ENCODE measurements at places on chromosomes 2 and 18. TPM values are rescaled to one million over a fixed set of nuclear protein-coding genes. Genes with fewer than 3 reads are reported as not detected.

Gene DSC3
- 29.1 TPM for total RNA-seq

Gene IL37
- not detected for total RNA-seq

Gene SMYD5
- 34.3 TPM for total RNA-seq

Gene TCF23
- 0.04 TPM for total RNA-seq

Gene CCDC85A
- total RNA-seq = 1.9 TPM

Gene STK17B
- 35.2 TPM for total RNA-seq

DNA sequence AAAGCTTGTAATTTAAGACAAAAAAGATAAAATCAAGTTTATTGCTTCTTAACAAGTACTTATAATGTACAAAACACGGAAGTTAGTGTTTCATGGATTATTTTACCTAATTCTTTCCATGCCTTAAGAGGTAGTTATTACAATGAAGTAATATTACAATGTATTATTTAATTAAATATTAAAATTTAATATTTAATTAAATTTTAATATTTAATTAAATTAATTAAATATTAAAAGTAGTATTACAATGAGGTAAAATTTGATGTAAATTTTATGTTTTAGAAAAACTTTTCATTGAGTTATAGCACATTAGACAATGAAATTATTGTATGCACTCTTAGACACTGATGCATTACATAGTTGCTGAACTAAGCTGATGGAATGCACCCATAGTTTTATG is 220.7 kb upstream of the NETO1 start:
- no peaks in the 10 kb centered on the region for H3K27me3 ChIP-seq
- H3K4me1 ChIP-seq = no peaks in the 10 kb centered on the region
- H3K36me3 ChIP-seq = no peaks in the 10 kb centered on the region
- H3K4me3 ChIP-seq = no peak overlapping the region
- DNase-seq = no peak
- no peak overlapping the region for H3K27ac ChIP-seq

GRCh38 chr2:161041356-161041755 is 118.9 kb upstream of the TANK start:
- H3K4me3 ChIP-seq = no peak overlapping the region
- DNase-seq = no peak
- H3K4me1 ChIP-seq = peaks cover 7% of the 10 kb centered on the region
- H3K36me3 ChIP-seq = no peaks in the 10 kb centered on the region

DNA sequence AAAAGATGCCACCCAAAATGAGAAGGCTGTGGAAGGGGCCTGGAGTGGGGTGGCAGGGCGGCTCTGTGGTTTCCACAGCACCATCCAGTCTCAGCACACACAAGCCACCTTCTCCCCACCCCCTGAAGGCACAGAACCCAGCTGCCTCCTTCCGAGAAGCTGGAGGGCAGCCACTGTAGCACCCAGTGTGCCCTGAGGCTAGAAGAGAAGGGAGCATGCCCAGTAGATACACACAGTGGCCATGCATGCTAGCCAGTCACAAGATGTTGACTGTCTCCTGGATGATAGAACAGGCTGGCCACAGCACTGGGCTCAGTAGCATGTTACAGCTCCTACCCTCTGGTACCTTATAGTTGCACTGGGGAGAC is 148.9 kb upstream of the EPAS1 start:
- H3K27ac ChIP-seq = no peak overlapping the region
- no peaks in the 10 kb centered on the region for H3K27me3 ChIP-seq
- no peak overlapping the region for H3K4me3 ChIP-seq
- no peak for DNase-seq

DNA sequence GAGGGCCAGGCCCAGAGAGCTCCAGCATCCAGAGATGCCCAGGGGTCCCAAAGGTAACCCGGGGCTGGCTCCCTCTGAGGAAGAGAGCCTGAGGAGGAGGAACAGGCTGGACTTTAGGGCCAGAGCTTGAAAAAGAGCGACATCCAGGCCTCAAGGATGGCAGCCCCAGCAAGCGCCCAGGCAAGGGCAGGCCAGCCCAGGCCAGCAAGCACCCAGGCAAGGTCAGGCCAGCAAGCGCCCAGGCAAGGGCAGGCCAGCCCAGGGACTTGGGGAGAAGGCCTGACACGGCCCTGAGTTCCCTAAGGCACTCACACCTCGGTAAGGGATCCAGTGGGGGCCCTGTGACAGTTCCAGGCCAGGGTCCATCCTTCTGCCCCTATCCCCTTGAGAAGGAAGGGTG is 30.4 kb downstream of the DBI start:
- no peak for DNase-seq
- no peak overlapping the region for H3K4me3 ChIP-seq
- H3K4me1 ChIP-seq = no peaks in the 10 kb centered on the region
- peaks cover 3% of the 10 kb centered on the region for H3K27me3 ChIP-seq
- no peak overlapping the region for H3K27ac ChIP-seq

DNA sequence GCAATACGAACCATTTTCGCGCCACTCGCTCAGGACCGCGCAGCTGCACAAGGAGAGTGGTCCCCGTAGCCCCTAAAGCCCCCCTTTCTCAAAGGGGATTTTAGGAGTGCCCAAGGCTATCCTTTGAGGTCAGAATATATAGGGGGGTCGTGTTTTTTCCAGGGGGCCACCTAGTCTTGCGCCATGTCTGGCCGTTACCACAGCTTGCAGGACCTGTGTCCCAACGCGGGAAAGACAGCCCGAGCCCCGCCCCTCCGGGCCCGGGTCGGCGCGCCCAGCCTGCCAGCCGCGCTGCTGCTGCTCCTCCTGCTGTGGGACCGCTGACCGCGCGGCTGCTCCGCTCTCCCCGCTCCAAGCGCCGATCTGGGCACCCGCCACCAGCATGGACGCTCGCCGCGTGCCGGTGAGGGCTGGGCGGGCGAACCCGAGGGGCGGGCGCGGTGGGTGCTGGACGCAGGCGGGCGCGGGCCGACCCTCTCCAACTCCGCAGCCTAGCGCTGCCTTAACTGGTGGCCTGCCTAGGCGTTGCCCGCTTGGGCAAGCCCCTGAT is at the start of gene CDCA7:
CDCA7 (plus strand) TSS at position 291 of the 550 bp plus-strand sequence; CDS start at position 383, 92 bp downstream.
- no peaks in the 10 kb centered on the region for H3K27me3 ChIP-seq
- peak within 1 kb of the TSS; percentile 87 for H3K4me3 ChIP-seq
- H3K4me1 ChIP-seq = peaks cover 23% of the 10 kb centered on the region
- DNase-seq = peak; percentile 85
- H3K36me3 ChIP-seq = no peaks in the 10 kb centered on the region

DNA sequence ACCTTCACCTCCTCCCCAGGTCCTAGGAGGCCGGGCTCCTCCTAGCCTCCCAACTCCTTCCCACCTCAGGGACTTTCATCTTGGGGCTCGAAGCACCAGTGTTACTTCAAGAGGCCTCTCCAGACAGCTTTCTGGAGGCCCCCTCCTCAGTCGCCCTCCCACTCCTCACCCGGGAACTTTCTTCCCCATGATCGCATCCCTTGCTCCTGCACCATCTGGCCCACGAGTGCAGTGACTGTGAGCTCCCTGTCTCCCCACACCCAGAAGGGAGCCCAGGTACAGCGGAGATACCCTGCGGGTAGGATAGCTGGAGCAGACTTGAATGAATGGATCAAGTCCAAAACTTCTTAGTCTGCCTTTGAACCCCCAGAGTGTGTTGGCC is 6.1 kb downstream of the ERFE start:
- no peak for DNase-seq
- H3K4me3 ChIP-seq = peak overlapping the region; percentile 43
- peaks cover under 1% of the 10 kb centered on the region for H3K36me3 ChIP-seq
- H3K27ac ChIP-seq = no peak overlapping the region
- peaks cover 55% of the 10 kb centered on the region for H3K27me3 ChIP-seq
- no peaks in the 10 kb centered on the region for H3K4me1 ChIP-seq

GRCh38 chr2:201707753-201708152 is 9.3 kb upstream of the MPP4 start:
- no peaks in the 10 kb centered on the region for H3K4me1 ChIP-seq
- peaks cover 41% of the 10 kb centered on the region for H3K36me3 ChIP-seq
- H3K4me3 ChIP-seq = no peak overlapping the region
- no peak overlapping the region for H3K27ac ChIP-seq
- H3K27me3 ChIP-seq = no peaks in the 10 kb centered on the region
- no peak for DNase-seq

DNA sequence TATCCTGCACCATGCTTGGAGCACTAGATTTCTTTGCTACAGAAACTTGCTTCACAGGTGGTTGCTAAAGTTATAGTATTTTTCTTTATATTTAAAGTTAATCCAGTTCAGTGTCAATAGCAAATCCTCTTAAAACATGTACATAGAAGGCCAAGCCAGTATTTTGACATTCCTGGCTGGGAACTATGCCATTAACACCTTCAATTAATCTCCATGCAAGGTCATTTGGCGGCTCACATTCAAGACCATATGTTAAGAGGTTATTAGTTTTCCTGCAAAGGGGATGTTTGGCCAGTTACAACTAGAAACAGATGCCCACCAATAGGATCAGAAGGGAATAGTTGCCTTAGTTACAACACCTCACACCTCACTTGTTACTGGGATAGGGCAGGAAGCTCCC is 261.3 kb upstream of the MEIS1 start:
- DNase-seq = no peak
- H3K27ac ChIP-seq = no peak overlapping the region
- H3K36me3 ChIP-seq = peaks cover 3% of the 10 kb centered on the region
- peaks cover 25% of the 10 kb centered on the region for H3K4me1 ChIP-seq
- no peaks in the 10 kb centered on the region for H3K27me3 ChIP-seq

DNA sequence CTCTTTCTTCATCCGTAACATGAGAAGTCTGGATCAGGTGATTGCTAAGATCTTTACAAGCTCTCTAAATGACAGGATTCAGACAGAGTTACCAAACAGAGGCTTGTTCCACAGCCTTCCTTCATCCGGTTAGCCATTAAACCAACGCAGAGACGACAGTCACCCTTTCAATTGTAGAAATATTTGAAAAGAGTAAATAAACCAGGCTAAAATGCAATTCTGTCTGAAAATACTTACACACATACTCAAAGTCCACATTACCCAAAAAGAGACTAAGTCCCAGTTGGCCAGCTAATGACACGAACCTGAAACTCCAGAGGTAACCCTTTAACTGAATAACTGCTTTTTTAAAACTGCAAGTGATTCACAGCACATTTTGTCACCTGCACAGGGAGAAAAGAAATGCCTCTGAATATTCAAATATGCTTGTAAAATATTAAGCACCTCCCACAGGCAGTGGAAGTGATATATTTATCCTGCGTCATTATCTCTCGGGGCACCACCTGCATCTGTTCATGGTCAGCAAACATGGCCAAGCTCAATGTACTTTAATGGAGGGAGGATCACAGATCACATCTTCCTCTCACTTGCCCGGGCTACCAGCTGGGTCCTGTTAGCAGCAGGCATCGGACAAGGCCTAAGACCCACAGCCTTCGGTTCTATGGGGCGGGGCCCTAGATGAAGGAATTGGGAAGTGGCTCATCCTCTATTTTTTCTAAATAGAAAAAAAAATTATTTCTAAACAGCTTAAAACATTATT is 38.8 kb upstream of the DNER start:
- no peak for DNase-seq
- H3K36me3 ChIP-seq = peaks cover 1% of the 10 kb centered on the region
- H3K4me3 ChIP-seq = no peak overlapping the region
- no peak overlapping the region for H3K27ac ChIP-seq
- no peaks in the 10 kb centered on the region for H3K4me1 ChIP-seq

DNA sequence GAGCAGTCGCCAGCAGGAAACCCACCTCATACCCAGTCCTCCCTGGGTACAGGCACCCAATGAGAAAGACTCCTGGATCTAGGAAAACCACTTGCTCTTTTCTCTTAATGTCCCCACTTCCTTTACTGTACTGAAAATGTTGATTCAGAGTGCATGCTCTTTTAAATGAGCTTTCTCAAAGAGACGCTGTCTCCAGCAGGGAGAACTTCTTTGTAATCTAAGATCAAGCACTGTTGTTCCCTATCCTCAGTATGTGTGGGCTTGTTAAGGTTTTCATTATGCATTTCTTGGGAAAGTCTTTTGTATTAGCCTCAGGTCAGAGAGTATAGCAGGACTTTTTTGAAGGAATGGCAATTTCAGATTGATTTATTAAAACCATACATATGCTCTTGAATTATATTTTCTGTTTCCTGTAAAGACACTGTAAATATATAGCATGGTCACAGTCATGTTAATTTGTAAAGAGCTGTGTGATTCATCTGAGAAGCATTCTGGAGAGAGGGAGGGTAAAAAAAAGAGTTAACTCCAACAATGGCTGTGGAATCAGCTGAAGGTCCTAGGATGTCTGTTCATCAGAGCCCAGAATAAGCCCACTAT is 178.1 kb downstream of the MGAT5 start:
- peaks cover 5% of the 10 kb centered on the region for H3K4me1 ChIP-seq
- no peak overlapping the region for H3K4me3 ChIP-seq
- no peaks in the 10 kb centered on the region for H3K27me3 ChIP-seq
- no peak overlapping the region for H3K27ac ChIP-seq
- no peak for DNase-seq

DNA sequence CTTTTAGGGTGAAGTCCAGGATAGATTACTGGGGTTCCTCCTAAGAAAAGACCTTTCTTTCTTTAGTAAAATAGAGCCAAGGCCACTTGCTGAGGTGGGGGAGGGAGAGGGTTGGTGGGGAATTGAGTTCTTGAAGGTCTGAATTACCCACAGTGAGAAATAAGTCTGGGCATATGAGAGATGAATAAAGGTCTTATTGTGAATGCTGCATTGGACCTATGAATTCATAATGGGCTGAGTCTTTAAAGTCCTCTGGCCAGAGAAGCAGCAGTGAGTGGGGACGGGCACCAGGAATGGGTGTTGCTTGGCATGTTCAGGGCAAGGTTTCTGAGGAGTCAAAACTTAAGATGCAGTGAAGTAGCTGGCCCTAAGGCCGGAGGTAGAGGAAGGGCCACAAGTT is 10.5 kb downstream of the MAPRE3 start:
- H3K36me3 ChIP-seq = no peaks in the 10 kb centered on the region
- DNase-seq = no peak
- H3K27ac ChIP-seq = no peak overlapping the region
- no peak overlapping the region for H3K4me3 ChIP-seq
- H3K4me1 ChIP-seq = peaks cover 6% of the 10 kb centered on the region
- no peaks in the 10 kb centered on the region for H3K27me3 ChIP-seq

DNA sequence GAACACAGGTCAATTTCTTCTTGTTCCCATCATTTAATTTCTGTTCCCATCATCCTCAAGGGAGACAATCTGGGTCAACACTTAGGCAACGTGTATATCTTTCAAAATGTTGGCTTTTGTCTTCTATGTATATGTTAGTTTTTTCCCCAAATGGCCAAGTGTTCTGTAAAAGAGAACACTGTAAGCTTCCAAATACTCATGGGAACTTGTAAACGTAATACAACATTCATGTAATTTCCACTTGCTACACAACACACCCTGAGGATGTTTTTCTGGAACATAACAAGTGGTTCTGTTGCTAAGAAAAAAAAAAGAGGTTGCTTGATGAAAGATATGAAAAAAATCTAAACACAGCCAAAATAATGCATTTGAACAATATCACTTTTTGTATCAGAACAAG is 149.1 kb downstream of the ATAD2B start:
- H3K4me1 ChIP-seq = peaks cover 3% of the 10 kb centered on the region
- no peaks in the 10 kb centered on the region for H3K27me3 ChIP-seq
- no peak overlapping the region for H3K4me3 ChIP-seq
- no peak overlapping the region for H3K27ac ChIP-seq
- DNase-seq = no peak
- H3K36me3 ChIP-seq = peaks cover 25% of the 10 kb centered on the region

GRCh38 chr2:43368483-43369385 is 142.3 kb upstream of the ZFP36L2 start:
- H3K4me3 ChIP-seq = no peak overlapping the region
- peaks cover 6% of the 10 kb centered on the region for H3K36me3 ChIP-seq
- DNase-seq = no peak
- no peaks in the 10 kb centered on the region for H3K27me3 ChIP-seq

Data from mesothelial cell of epicardium (in vitro differentiated cells).